ENCODE measurements at places on chromosomes 2 and 18. TPM values are rescaled to one million over a fixed set of nuclear protein-coding genes. Genes with fewer than 3 reads are reported as not detected.
A peak's percentile ranks its signal among the peaks of the same experiment; 100 is the strongest.

Gene DYNC2LI1
- total RNA-seq, result 37.6 TPM

DNA sequence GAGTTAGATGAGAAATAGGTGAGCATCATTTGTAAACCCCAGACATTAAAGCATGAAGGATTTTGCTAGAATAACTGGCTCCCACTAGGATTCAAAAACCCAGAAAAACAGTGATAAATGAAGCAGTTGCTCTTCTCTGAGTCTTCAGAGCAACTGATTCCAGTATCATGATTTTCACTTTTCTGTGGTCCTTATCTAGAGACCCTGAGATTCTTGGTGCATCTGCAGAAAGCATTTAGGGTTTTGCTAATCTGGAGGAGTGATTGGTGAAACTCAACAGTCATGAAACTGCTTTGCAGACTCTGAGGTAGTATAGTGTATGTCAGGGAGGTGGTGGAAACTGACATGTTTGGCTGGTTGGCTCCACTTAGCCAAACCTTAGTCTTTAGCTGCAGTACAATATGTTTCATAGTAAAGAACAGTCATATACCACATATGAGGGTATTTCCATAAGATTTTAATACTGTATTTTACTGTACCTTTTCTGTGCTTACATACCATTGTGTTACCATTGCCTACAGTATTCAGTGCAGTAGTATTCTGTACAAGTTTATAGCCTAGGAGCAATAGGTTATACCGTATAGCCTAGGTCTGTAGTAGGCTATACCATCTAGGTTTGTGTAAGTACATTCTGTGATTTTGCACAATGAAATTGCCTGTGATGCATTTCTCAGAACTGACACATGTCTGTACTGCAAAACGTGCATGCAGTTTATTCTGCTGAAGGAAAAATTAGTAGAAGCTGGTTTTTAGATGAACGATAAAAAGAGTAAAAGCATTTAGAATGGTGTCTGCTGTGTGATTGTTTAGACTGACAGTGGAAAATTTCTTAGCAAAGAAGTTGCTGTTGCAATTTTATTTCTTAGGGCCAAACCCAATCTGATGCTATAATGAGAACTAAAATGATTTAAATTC lies 23.8 kb downstream of the EML4 start:
- no peaks in the 10 kb centered on the region for H3K27me3 ChIP-seq
- H3K36me3 ChIP-seq, result no peaks in the 10 kb centered on the region
- peak overlapping the region; percentile 11 for H3K27ac ChIP-seq
- H3K4me3 ChIP-seq, result no peak overlapping the region
- peaks cover 15% of the 10 kb centered on the region for H3K4me1 ChIP-seq

DNA sequence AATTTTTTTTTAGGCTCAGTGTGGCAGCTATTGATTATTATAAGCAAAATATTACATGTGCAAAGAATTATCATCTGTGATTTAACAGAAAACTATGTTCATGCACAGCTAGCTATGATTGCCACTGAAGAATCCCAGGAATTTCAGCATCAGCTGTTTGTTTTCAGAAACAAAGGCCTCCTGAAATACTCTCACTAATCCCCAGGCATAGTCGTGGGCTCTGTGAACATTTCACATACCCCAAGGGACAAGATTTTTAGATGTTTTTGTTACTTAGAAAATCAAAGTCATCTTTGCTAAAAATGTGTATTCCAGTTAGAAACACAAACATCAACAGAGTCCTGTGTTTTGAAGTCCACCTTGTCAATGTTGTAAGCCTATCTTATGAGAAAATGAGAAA lies 156.1 kb downstream of the MYO1B start:
- H3K36me3 ChIP-seq, result peaks cover 10% of the 10 kb centered on the region
- DNase-seq, result peak; percentile 75
- H3K4me1 ChIP-seq, result peaks cover 46% of the 10 kb centered on the region
- no peak overlapping the region for H3K4me3 ChIP-seq
- H3K27me3 ChIP-seq, result no peaks in the 10 kb centered on the region

DNA sequence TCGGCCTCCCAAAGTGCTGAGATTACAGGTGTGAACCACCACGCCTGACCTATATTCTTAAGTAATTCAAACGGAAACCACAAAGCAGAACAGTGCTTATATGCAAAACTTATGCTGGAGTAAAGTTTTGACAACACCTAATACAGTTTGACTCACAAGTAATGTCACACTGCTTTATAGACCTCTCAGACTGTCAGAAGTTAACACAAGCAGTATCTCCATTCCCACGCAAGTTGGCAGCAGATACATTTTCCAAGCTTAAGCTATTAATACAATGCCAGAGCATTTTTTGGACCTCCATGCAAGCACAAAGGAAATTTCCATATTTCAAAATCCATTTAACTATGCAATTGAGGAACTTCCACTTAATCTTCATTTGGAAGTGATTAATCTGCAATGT lies 21.0 kb upstream of the SANBR start:
- no peak for DNase-seq
- no peaks in the 10 kb centered on the region for H3K4me1 ChIP-seq
- peaks cover 17% of the 10 kb centered on the region for H3K36me3 ChIP-seq
- no peak overlapping the region for H3K27ac ChIP-seq

DNA sequence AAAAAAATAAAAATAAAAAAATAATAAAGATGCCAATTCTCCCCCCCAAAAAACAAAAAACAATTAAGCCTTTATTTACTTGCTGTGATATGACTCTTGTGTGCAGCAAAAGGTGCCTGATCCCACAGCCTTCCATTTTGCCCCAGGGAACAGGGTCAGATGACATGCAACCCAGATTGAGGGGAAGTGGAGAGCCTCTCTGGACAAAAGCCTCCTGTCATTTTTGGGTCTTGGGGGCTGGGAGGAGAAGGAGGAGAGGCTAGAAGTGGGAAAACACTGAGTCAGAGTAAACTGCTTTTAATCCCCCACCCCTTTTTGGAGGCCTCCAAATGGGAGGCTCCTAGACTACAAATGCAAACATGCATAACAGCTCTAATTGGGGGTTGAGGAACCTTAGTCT lies 46.6 kb upstream of the SCG2 start:
- H3K27ac ChIP-seq, result no peak overlapping the region
- H3K27me3 ChIP-seq, result no peaks in the 10 kb centered on the region
- no peak overlapping the region for H3K4me3 ChIP-seq
- H3K36me3 ChIP-seq, result no peaks in the 10 kb centered on the region
- no peak for DNase-seq

- H3K4me3 ChIP-seq, result no peak overlapping the region
- H3K36me3 ChIP-seq, result no peaks in the 10 kb centered on the region
- no peak overlapping the region for H3K27ac ChIP-seq
- no peaks in the 10 kb centered on the region for H3K4me1 ChIP-seq
- no peaks in the 10 kb centered on the region for H3K27me3 ChIP-seq
Observed at GRCh38 chr2:224412141-224413015, 10.5 kb upstream of the FAM124B start.

GRCh38 chr2:165645930-165646831 lies 147.9 kb downstream of the GALNT3 start:
- H3K4me3 ChIP-seq, result no peak overlapping the region
- no peaks in the 10 kb centered on the region for H3K36me3 ChIP-seq
- DNase-seq, result no peak
- H3K27me3 ChIP-seq, result no peaks in the 10 kb centered on the region

DNA sequence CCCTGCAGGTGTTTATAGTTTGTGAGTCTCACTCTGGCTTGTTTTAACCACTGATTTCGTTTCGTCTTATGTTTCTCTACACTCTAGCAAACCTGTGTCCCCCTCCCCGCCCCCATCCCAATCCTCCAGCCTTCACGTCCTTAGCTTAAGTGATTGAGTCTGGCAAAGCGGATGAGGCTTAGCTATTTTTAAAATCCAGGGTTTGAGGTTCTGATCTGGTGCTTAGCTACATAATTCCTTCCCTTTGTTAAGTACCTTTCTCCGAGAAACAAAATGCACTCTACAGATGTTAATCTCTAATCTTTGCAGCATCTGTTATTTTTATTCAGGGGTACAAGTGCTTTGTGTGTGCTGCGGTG lies 7.8 kb downstream of the AGAP1 start:
- H3K27me3 ChIP-seq, result no peaks in the 10 kb centered on the region
- H3K4me1 ChIP-seq, result peaks cover 88% of the 10 kb centered on the region
- no peaks in the 10 kb centered on the region for H3K36me3 ChIP-seq
- H3K27ac ChIP-seq, result peak overlapping the region; percentile 59
- DNase-seq, result peak; percentile 69

GRCh38 chr2:76808732-76809131 lies 713.4 kb downstream of the LRRTM4 start:
- no peaks in the 10 kb centered on the region for H3K27me3 ChIP-seq
- no peaks in the 10 kb centered on the region for H3K4me1 ChIP-seq
- no peak for DNase-seq
- no peak overlapping the region for H3K4me3 ChIP-seq

Gene NGEF
- total RNA-seq, result 4.3 TPM

Gene IL36G
- total RNA-seq, result 0.59 TPM

Gene ABCG5
- not detected for total RNA-seq

DNA sequence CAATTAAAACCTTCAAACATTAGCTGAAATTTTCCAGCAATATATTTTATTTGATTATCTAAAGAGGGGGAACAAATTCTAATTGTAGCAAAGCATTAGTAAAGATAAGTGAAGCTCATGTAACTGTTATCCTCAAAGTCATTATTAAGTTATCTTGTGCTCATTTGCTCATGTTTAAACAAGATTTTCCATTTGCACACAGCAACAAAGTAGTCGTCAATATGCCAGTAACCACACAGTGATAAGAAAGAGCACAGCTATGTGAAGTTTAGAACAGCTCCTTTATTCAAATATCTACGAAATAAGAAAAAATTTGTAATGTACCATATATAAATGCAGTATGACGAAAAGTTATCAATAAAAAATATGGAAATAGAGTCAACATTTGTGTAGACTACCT lies 159.5 kb downstream of the ERBB4 start:
- H3K4me3 ChIP-seq, result no peak overlapping the region
- DNase-seq, result no peak
- no peaks in the 10 kb centered on the region for H3K4me1 ChIP-seq
- H3K27me3 ChIP-seq, result no peaks in the 10 kb centered on the region

Gene TEKT4
- not detected for total RNA-seq

DNA sequence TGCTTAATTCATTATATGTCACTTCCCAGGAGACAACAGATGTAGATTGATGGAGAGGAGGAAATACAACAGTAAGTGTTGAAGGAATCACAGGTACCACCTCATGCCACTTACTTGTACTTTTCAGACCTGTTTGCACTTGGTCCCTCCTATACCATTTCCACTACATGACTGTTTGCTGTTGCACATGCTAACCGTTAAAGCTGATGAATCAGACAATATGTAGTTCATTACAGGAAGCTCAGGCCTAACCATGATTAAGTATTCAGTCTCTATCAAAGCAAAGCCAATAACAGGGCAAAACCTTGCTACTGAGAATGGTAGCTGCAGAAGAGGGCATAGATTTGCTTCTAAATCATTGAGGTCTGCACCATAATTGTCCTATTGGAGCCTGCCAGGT lies 30.2 kb upstream of the GRP start:
- H3K27me3 ChIP-seq, result no peaks in the 10 kb centered on the region
- no peaks in the 10 kb centered on the region for H3K36me3 ChIP-seq
- no peak overlapping the region for H3K27ac ChIP-seq
- H3K4me1 ChIP-seq, result no peaks in the 10 kb centered on the region
- no peak for DNase-seq
- no peak overlapping the region for H3K4me3 ChIP-seq

GRCh38 chr18:21741562-21742314 lies 1.1 kb downstream of the MIB1 start:
- no peak for DNase-seq
- peak overlapping the region; percentile 97 for H3K27ac ChIP-seq
- no peaks in the 10 kb centered on the region for H3K27me3 ChIP-seq
- H3K36me3 ChIP-seq, result no peaks in the 10 kb centered on the region
- peak overlapping the region; percentile 81 for H3K4me3 ChIP-seq
- peaks cover 46% of the 10 kb centered on the region for H3K4me1 ChIP-seq

DNA sequence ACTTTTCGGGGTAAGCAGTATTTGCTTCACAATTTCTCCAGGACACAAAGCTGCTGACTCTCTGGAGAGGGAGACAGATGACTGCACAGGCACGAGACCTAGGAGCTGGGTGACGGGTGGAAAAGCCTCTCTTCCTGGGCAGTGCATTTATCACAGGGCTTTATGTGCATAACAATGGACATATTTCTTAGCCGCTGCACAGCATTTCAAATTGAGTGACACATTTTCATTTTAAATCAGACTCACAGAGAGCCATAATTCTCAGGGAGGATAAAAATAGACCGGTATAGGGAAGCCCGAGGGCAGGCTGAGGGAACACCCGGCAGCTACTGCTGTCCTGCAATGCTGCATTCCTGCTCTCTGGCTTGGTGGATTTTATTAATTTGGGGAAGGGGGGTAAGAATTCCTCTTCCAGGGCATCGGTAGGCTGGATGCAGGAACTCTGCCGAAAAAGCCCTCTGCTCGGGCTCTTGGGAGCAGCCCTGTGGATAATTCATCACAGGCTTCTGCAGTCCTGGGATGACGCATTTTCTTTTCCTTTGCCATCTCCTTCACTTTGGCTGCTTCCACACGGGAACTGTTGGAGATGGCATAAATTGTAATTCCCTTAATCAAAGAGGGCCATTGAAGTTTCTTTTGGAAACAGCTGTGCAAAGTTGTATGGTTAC lies 108.1 kb upstream of the ACAA2 start:
- H3K27me3 ChIP-seq, result no peaks in the 10 kb centered on the region
- H3K4me3 ChIP-seq, result no peak overlapping the region
- no peak overlapping the region for H3K27ac ChIP-seq
- no peak for DNase-seq
- H3K36me3 ChIP-seq, result no peaks in the 10 kb centered on the region
- peaks cover 30% of the 10 kb centered on the region for H3K4me1 ChIP-seq

GRCh38 chr2:101809698-101810097 lies 112.2 kb downstream of the MAP4K4 start:
- DNase-seq, result no peak
- peaks cover 24% of the 10 kb centered on the region for H3K4me1 ChIP-seq
- no peak overlapping the region for H3K4me3 ChIP-seq
- no peak overlapping the region for H3K27ac ChIP-seq

Gene PLGLB2
- total RNA-seq, result 2.3 TPM

DNA sequence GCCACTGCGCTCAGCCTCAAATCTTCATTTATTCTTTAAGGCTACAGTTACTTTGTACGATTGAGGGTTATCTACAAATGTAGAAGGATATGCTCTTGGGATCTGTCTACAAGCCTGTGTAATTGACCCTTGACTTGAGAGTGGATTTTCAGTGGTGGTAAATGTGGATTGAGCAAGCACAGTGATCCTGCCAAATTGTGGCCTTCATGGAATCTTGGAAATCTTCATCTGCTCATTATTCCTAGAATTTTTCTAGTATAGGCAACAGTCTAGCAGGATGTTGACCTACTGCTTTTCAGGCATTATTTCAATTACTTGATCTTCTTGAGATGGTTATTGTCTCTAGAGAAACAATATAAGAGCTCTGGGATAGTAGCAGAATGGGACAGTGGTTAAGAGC lies 226.1 kb upstream of the REV1 start:
- DNase-seq, result no peak
- no peaks in the 10 kb centered on the region for H3K36me3 ChIP-seq
- H3K27me3 ChIP-seq, result no peaks in the 10 kb centered on the region
- no peak overlapping the region for H3K4me3 ChIP-seq
- H3K4me1 ChIP-seq, result no peaks in the 10 kb centered on the region
- no peak overlapping the region for H3K27ac ChIP-seq

GRCh38 chr2:162581959-162582798 lies 238.2 kb downstream of the GCA start:
- H3K27ac ChIP-seq, result no peak overlapping the region
- H3K4me1 ChIP-seq, result no peaks in the 10 kb centered on the region
- no peak for DNase-seq
- no peaks in the 10 kb centered on the region for H3K36me3 ChIP-seq

Gene DRC1
- total RNA-seq, result not detected

Gene NMUR1
- 0.52 TPM for total RNA-seq

- H3K36me3 ChIP-seq, result no peaks in the 10 kb centered on the region
- H3K4me1 ChIP-seq, result peaks cover 10% of the 10 kb centered on the region
- peaks cover 56% of the 10 kb centered on the region for H3K27me3 ChIP-seq
- no peak overlapping the region for H3K27ac ChIP-seq
- DNase-seq, result no peak
Observed at GRCh38 chr2:130328710-130329109, 14.0 kb upstream of the IMP4 start.

All from neural progenitor cell (in vitro differentiated cells).